Activated CD8-positive, alpha-beta memory T cell treated with anti-CD3 and anti-CD28 coated beads, Interleukin-2, amount 10 ng/mL, durations not matched to agents 7 days and 5 days (primary cell): ENCODE measurements at places on chromosomes 6 and 20.
A peak's percentile ranks its signal among the peaks of the same experiment; 100 is the strongest.

GRCh38 chr6:163705923-163706322 lies 291.4 kb downstream of the QKI start:
- H3K4me1 ChIP-seq: no peaks in the 10 kb centered on the region
- H3K4me3 ChIP-seq: no peak overlapping the region
- no peak for DNase-seq
- no peaks in the 10 kb centered on the region for H3K36me3 ChIP-seq

DNA sequence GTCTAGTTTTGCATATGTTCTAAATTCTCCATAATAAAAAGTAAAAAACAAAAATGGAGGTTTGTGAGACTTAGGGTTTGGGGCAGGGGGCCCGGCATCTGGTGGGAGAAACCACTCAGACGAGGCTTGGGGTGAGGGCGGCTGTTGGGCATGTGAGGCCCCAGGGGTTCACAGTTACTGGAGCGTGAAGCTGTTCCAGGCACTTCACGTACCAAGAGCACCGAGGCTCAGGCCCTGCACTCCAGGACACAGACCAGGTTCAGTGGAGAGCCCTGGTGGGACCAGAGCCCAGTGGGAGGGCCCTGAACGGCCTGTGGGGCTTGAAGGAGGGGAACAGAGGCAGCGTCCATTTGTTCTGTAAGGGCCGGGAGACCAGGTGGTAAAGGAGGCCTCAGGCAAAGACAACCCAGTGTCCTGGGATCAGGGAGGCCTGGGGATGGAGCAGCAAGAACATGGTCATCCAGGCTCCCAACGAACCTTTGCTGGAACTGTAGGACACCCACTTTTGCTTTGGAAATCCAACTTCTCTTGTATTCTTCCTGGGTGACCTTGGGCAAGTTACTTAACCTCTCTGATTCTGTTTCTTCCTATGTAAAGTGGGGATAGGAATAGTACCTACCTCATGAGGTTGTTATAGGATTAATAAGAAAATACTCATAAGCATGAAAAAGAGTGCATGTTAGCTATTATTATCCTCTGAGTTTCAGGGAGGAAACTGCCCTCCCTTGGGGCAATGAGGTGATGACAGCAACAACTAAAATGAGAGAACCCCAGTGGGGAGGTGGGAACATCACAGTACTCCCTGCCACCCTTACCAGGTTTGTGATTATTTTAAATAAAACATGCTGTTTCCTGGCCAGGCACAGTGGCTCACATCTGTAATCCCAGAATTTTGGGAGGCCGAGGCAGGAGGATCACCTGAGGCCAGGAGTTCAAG lies 1.1 kb upstream of the FGD2 start:
- no peak for DNase-seq
- peak overlapping the region; percentile 43 for H3K27ac ChIP-seq
- H3K27me3 ChIP-seq: peaks cover 7% of the 10 kb centered on the region
- no peak overlapping the region for H3K4me3 ChIP-seq
- peaks cover 32% of the 10 kb centered on the region for H3K4me1 ChIP-seq

DNA sequence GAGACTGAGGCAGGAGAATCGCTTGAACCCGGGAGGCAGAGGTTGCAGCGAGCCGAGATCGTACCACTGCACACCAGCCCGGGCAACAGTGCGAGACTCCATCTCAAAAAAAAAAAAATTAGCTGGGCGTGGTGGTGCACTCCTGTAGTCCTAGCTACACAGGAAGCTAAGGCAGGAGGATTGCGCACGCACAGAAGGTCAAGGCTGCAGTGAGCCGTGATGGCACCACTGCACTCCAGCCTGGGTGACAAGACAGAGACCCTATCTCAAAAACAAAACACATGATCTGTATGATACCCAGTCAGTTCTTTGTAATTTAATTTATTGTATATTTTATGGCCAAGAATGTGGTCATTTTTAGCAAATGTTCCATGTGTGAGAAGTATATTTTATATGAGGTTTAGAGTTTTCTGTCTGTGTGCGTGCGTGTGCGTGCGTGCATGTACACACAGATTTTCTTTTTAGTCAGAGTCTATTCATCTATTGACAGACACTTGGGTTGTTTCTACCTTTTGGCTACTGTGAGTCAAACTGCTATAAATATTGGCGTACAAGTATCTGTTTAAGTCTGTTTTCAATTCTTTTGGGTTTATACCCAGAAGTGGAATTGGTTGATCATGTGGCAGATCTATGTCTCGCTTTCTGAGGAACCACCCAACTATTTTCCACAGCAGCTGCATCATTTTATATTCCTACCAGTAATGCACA lies 22.2 kb upstream of the MYL9 start:
- H3K4me3 ChIP-seq: no peak overlapping the region
- DNase-seq: no peak
- no peaks in the 10 kb centered on the region for H3K27me3 ChIP-seq
- peaks cover 17% of the 10 kb centered on the region for H3K4me1 ChIP-seq
- peak overlapping the region; percentile 41 for H3K27ac ChIP-seq
- H3K36me3 ChIP-seq: peaks cover 1% of the 10 kb centered on the region

DNA sequence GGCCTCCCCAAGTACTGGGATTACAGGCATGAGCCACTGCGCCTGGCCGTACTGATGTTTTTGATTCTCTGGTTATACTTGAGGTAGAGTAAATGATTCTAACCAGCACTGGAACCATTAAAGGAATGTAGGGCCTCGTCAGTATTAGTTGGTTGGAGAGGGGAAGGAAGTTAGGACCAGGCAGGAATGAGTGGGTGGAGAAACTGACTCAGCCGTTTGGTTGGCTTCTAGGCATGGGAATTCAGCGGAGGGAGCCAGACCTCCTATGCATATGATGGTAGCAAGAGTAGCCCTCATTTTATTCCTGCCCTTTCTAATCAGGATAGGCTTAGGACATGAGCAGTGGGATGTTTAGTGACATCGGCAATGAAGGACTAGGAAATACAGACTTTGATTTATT lies 19.0 kb upstream of the SERINC3 start:
- no peaks in the 10 kb centered on the region for H3K36me3 ChIP-seq
- no peak overlapping the region for H3K4me3 ChIP-seq
